ENCODE measurements at places on chromosomes 3 and 15.

- no peak for DNase-seq
Observed at GRCh38 chr3:187719628-187720336, 17.4 kb upstream of the RTP2 start.

DNA sequence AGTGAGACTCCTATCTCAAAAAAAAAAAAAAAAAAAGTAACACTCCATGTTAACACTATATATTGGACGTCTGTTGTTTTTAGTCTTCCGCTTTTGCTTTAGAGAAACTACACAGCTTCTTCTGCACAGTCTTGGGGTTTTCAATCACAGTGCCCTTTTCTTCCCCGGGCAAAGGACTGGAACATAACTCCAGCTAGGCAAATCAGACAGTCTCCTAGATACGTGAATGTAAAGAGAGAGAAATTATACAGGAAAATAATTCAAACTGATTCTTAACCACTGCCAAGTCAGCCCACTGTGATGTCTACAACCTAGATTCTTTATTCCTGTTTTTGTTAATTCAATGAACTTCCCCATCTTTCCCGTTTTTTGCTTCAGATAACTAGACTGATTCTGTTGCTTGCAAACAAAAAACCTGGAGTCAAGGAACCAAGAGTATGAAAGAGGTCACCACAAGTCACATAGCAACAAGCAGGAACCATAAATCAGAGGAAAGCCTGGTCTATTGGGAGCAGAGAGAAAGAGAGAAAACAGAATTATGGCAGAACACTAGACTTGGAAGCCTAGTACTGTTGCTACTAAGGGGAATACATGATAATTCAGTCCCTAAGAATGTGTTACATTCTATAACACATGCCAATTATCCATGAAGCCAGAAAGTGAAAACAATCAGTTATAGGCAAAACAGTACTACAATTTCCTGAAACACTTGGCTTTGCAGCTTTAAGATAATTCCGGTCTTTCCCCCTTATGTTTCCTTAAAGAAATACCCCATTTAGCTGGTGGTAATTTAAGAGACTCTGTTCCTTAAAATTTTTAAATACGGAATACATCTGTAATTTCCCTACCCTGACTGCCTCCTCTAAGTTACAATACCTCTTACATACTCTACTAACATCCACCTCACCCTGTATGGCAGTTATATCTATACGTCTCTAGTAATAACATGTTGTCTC lies 63.1 kb downstream of the TBL1XR1 start:
- DNase-seq = peak; percentile 86

- no peak for DNase-seq
Observed at GRCh38 chr3:60512506-60512905, 738.7 kb downstream of the FHIT start.

DNA sequence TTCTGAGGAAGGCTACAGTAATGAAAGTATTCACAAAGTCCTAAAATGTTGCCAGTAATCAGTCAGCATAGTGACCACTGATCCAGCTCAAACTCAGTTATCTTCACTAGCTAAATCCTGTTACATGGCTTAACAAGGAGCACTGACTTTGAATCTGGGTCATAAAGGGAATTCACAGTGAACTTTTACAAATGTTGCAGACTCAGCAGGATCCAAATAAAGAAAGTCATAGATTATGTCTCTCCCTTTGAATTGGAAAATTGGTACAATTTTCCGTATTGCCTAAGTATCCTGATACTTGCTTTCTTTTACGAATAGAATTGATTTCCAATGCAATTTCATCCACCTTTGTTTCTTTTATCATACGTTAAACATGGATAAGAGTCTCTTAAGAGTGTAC lies 431.5 kb upstream of the CNTN6 start:
- DNase-seq = no peak

- DNase-seq = no peak
Observed at GRCh38 chr3:21889166-21889565, 138.2 kb upstream of the ZNF385D start.

DNA sequence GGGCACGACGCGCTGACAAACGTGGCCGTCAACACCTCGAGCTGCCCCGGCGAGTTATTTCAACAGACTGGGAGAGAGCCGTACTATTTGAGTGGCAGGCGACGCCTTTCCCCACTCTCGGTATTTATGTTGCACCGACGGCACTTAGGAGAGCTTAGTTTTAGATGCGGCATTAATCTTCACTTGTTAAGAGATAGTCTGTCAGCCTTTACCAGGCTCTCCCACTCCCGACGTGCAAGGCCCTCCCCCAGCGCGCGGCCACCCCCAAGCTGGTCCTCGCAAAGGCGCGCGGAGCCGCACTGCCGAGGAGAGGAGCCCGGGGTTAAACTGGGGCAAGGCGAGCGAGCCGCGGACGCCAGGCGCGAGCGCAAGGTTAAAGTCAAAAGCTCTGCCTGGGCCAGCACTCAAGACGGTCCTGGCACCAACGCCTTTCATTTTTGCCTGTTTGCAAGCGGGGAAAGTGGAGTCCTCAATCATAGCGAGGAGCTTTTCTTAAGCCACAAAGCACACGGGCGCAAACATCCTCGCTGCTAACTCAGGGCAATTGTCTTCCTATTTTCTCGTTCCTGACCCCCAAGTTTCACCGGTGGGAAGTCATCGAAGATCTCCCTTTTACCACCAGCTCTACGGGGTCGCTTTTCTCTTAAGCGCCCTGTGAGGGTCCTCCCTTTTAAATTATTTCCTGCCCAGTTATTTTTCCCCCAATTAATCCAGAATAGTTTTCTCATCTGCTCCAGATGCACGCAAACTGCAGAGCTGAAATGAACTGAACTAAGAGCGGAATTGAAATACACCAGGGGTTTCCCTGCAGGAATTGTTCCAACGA lies 86.6 kb downstream of the NR2F2 start:
- DNase-seq = peak; percentile 47

Measured in endothelial cell of umbilical vein (primary cell).